ENCODE measurements at places on chromosomes 12 and 14.

GRCh38 chr12:61542551-61542950 is 717.7 kb upstream of the USP15 start:
- no peak for DNase-seq

GRCh38 chr12:31868965-31869364 is 90.2 kb upstream of the RESF1 start:
- peak; percentile 23 for DNase-seq

DNA sequence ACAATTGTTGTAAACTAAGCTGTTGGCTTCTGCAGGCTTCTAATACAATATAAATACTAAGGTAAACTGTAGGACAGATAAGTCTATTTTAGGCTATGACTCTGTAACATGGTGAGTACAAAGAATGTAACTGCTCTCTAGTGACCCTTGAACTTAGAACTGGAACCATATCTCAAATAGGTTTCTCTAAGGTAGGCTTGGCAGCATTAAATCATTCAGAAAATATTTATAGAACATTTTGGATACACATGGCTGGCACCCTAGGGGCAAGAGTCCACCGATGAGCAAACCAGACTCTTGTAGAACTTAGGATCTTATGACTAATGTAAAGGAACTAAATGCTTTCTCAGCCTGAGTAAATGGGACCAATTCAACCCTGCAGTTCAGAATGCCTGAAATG is 19.4 kb upstream of the SLC25A3 start:
- no peak for DNase-seq

DNA sequence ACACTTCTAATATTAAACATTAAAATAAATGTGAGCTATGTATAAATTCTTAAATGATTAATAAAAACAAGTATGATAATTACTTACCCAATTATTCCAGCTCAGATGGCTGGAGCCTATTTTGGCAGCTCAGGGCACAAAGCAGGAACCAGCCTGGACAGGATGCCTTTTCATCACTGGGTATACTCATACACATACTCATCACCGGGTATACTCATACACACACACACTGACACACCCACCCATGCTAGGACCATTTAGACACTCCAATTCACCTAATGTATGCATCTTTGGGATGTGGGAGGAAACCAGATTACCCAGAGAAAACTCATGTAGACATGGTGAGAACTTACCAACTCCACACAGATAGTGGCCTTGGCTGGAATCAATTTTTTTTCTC is 57.9 kb upstream of the CNOT2 start:
- no peak for DNase-seq

DNA sequence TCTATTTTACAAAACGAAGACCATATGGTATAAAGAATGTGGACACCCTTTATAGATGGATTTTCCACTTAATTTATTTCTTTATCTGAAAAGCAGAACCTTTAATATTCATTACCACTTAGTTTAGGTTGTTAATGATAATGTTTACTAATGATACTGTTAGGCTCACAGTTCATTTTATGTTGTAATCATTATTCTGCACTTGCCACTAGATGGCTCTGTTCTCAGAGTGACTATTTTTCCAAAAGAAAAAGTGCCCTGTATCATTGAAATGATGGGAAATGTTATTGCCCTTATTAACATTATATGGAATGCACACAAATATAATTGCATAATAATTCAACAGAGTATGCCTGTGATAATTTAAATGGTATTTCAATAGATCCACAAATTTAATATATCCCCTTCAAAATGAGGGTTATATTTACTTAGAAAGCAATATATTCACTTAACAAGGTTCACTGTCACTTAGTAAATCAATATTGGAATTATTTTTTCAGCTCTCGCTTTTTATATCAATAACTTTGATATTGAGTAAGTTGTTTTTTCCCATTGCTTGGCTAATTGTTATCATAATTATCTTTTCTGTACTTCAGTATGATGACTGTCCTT is 95.7 kb downstream of the PDE3A start:
- DNase-seq, result peak; percentile 17

GRCh38 chr12:132605892-132606291 is 4.5 kb downstream of the LRCOL1 start:
- no peak for DNase-seq

DNA sequence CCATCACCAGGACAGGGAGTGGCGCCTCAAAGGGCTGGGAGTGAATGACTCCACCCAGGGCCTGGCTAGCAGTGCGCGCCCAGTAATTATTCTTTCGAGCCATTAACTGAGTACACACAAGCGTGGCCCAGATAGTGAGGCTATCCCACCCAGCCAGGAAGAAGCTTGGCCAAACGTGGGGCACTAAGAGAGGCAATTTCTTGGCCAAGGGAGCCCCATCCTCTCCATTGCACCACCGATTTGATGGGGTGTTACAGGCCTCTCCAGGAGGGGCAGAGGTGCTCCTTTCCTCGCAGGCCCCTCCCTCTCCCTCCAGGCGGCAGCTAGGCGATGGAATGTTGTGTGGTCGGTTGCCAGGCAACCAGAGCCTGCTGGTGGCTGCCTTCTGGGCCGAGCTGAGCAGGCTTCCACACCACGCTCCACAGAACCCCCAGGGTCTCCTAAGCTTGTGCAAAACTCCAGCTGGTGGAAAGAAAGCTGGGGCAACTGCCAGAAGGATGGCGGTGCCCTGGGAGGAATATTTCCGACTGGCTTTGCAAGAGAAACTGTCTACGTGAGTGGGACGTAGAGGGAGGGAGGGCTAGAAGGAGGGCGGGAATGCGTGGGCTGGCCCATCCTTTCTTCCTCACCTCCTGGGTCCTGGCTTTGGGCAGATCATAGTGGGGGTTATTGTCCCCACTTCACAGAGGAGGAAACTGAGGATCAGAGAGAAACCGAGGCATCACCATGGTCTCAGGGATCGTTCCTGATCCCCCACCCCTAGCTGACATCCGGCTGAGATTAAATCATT is at the start of gene CFAP73:
CFAP73 (plus strand) TSS at position 364 of the 790 bp plus-strand sequence; CDS start at position 498, 134 bp downstream.
- peak; percentile 56 for DNase-seq

All from dermis microvascular lymphatic vessel endothelial cell (primary cell).